ENCODE measurements at places on chromosomes 13 and 19. TPM values are rescaled to one million over a fixed set of nuclear protein-coding genes. Genes with fewer than 3 reads are reported as not detected.

DNA sequence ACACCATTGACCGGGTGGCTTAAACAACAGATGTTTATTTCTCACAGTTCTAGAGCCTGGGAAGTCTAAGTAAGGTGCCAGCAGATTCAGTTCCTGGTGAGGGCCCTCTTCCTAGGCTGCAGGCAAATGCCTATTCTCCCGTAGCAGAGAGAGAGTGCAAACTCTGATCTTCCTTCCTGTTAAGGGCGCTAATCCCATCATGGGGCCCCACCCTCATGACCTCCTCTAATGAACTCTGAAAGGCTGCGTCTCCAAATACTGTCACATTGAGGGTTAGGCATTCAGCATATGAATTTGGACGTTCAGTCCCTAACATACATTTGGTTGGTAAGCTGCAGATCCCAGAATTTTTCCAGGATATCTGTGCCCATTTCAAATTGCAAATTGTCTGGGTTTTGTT is 128.8 kb downstream of the GGACT start:
- H3K27ac ChIP-seq, result no peak overlapping the region
- DNase-seq, result no peak
- no peak overlapping the region for H3K4me3 ChIP-seq

DNA sequence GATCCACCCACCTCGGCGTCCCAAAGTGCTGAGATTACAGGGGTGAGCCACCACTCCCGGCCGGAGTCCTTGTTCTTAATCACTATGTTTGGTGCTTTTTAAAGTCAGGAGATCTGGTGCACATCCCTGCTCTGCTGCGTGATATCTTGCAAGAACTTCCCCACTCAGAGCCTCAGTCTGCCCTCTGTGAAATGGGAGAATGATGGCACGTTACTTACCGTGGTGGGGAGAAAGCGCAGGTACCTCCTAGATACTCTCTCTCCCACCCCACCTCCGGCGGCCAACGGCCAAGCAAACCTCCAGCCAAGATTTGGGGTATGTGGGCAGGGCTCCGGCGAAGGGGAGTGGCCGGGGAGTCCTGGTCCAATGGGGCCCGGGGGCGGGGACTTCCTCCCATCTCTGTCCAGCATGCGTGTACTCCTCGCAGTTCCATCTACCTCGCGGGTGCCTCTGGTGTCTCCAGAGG is at the start of gene RYR1:
Gene RYR1, plus strand, starts transcription at position 424 of the 466 bp plus-strand sequence. CDS start 139 bp downstream, outside the sequence.
- no peaks in the 10 kb centered on the region for H3K4me1 ChIP-seq
- H3K36me3 ChIP-seq, result no peaks in the 10 kb centered on the region

GRCh38 chr19:40177286-40178070 is 13.7 kb upstream of the MAP3K10 start:
- no peak overlapping the region for H3K4me3 ChIP-seq
- no peak overlapping the region for H3K27ac ChIP-seq
- no peaks in the 10 kb centered on the region for H3K27me3 ChIP-seq
- no peak for DNase-seq
- no peaks in the 10 kb centered on the region for H3K36me3 ChIP-seq
- no peaks in the 10 kb centered on the region for H3K4me1 ChIP-seq

- H3K4me1 ChIP-seq, result no peaks in the 10 kb centered on the region
- H3K27me3 ChIP-seq, result no peaks in the 10 kb centered on the region
- DNase-seq, result no peak
- no peak overlapping the region for H3K4me3 ChIP-seq
- H3K27ac ChIP-seq, result no peak overlapping the region
Measured at GRCh38 chr19:49067554-49067953, 2.9 kb upstream of the NTF4 start.

- H3K4me3 ChIP-seq, result no peak overlapping the region
- peaks cover 5% of the 10 kb centered on the region for H3K36me3 ChIP-seq
- no peak overlapping the region for H3K27ac ChIP-seq
- H3K4me1 ChIP-seq, result no peaks in the 10 kb centered on the region
- DNase-seq, result no peak
Measured at GRCh38 chr19:618674-619285, 14.6 kb downstream of the POLRMT start.

Gene KLK12
- not detected for total RNA-seq

Gene INAFM1
- total RNA-seq, result 4.6 TPM

Gene KANK2
- 0.19 TPM for total RNA-seq
